ENCODE measurements at places on chromosomes 7 and 10.

- DNase-seq: no peak
Observed at GRCh38 chr7:13189668-13190067, 502.2 kb downstream of the ARL4A start.

GRCh38 chr7:152464312-152465118 lies 28.7 kb upstream of the KMT2C start:
- peak; percentile 29 for DNase-seq

DNA sequence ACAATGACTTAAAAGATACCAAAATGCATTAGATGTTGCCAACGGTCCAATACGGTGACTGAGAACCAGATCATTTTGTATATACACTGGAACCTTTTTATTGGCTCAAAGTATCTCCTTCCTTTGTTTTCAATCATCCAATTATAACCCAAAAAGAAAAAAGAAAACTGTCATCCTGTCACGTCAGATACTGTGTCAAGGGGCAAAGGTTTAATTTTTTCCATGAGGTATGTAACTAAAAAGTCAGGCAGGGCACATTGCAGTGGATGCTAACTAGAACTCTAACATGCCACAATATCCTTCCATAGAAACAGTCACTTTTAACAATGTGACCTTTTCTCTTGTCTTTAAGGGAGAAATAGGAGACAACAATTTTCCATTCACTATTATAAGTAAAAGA lies 267.6 kb upstream of the NEBL start:
- DNase-seq: no peak

DNA sequence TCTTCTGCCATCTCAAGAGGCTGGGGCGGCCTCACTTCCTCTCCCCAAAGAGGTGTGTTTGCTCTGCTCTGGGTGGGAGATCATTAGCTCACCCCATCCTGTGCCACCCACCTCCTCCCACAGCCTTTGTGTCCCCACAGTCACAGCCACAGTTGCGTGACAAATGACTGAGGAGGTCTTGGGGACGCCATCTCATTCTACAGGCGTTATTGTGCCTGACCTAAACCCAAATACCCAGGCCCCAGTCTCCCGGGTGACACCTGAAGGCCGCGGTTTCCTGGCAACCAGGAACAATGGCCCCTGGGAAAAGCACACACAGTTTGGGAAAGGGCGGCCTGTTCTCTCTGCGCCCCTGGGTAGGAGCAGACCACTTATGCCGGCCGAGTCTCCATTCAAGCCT lies 51.6 kb downstream of the SLIT1 start:
- DNase-seq: no peak

- DNase-seq: no peak
Observed at GRCh38 chr10:122254831-122255230, 16.3 kb upstream of the BTBD16 start.

DNA sequence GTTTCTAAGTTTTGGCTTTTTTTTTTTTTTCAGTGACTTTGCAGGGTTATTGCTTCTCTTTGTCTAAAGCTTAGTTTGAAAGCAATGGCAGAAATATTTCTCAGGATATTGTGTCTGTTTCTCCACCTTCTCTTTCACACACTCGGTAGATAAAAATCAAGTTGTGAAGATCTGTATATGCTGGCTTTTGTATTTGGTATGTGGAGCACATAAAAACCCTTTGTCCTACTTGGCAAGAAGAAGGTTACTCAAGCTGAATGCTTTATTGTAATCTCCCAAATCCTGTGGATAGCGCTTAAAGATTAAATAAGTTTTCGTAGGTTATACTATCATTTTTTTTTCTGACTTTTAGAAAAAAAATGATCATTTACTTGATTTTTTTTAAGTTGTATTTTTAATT lies 172.4 kb downstream of the CDCA7L start:
- no peak for DNase-seq

Data from AML-193 (cell line).